ENCODE measurements at places on chromosomes 12 and 14. TPM values are rescaled to one million over a fixed set of nuclear protein-coding genes. Genes with fewer than 3 reads are reported as not detected.
A peak's percentile ranks its signal among the peaks of the same experiment; 100 is the strongest.

NYNRIN gene
- total RNA-seq = 129 TPM

CCDC196 gene
- total RNA-seq = not detected

TAS2R10 gene
- total RNA-seq = 1.7 TPM

BEST3 gene
- 0.14 TPM for total RNA-seq

IRAK3 gene
- total RNA-seq = 0.21 TPM

GPRC5A gene
- 152 TPM for total RNA-seq

KRT75 gene
- not detected for total RNA-seq

LRTM2 gene
- total RNA-seq = 0.95 TPM

PAPLN gene
- 0.99 TPM for total RNA-seq

HIGD1C gene
- total RNA-seq = not detected

GRCh38 chr12:126507231-126507630, 1442.0 kb downstream of the AACS start:
- H3K27me3 ChIP-seq = peaks cover 2% of the 10 kb centered on the region
- no peak overlapping the region for H3K4me3 ChIP-seq
- H3K36me3 ChIP-seq = no peaks in the 10 kb centered on the region
- peaks cover 4% of the 10 kb centered on the region for H3K4me1 ChIP-seq

- H3K4me1 ChIP-seq = peaks cover 9% of the 10 kb centered on the region
- H3K27me3 ChIP-seq = no peaks in the 10 kb centered on the region
- H3K27ac ChIP-seq = peak overlapping the region; percentile 51
- peak overlapping the region; percentile 27 for H3K4me3 ChIP-seq
- no peaks in the 10 kb centered on the region for H3K36me3 ChIP-seq
Observed at GRCh38 chr12:79452906-79453305, 237.9 kb downstream of the PAWR start.

GRCh38 chr12:100646896-100647295, 73.4 kb downstream of the GAS2L3 start:
- DNase-seq = no peak
- no peak overlapping the region for H3K4me3 ChIP-seq
- H3K36me3 ChIP-seq = no peaks in the 10 kb centered on the region
- no peaks in the 10 kb centered on the region for H3K4me1 ChIP-seq

GRCh38 chr12:131210506-131211339, 257.0 kb downstream of the ADGRD1 start:
- H3K27me3 ChIP-seq = peaks cover 7% of the 10 kb centered on the region
- no peaks in the 10 kb centered on the region for H3K4me1 ChIP-seq
- H3K4me3 ChIP-seq = no peak overlapping the region
- DNase-seq = peak; percentile 8
- no peak overlapping the region for H3K27ac ChIP-seq

GRCh38 chr12:42019746-42020145, 124.9 kb downstream of the GXYLT1 start:
- no peaks in the 10 kb centered on the region for H3K36me3 ChIP-seq
- H3K27me3 ChIP-seq = peaks cover 16% of the 10 kb centered on the region
- H3K4me1 ChIP-seq = peaks cover 6% of the 10 kb centered on the region
- H3K4me3 ChIP-seq = no peak overlapping the region
- H3K27ac ChIP-seq = no peak overlapping the region

DNA sequence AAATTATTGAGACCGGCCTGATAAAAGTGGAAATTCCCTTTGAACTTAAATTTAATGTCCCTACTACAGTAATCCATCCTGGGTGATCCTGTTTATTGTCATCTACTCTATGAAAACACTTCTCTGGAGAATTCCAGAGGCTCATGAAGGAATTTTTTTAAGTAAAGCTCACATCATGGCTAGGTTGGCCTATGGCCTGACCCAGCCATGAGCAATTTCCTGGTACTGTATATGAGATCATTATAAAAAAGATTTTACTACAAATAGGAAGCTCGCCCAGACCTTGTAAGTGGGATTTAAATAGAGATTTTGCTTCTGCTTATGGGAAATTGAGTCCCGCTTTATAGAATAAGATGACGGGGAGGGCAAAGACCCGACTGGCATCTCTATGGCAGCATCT, 215.5 kb downstream of the DPF3 start:
- H3K27me3 ChIP-seq = peaks cover 8% of the 10 kb centered on the region
- no peak overlapping the region for H3K4me3 ChIP-seq
- peaks cover 24% of the 10 kb centered on the region for H3K4me1 ChIP-seq
- no peak overlapping the region for H3K27ac ChIP-seq
- H3K36me3 ChIP-seq = no peaks in the 10 kb centered on the region

DNA sequence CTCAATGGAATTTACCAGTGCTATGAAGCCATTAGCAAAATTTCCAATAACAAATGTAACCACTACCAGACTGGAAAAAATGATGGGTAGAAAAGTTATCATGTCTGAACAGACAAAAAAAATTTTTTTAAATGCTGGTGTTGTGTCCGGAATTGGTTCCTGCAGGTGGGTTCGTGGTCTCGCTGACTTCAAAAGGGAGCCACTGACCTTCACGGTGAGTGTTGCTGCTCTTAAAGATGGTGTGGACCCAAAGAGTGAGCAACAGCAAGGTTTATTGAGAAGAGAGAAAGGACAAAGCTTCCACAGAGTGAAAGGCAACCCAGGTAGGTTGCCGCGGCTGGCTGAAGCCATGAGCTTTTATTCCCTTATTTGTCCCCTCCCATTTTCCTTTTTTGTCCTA, at the start of gene TAS2R43:
TAS2R43 (minus strand) TSS at position 186 of the 400 bp plus-strand sequence; CDS start at position 102, 84 bp downstream.
- H3K27ac ChIP-seq = no peak within 1 kb of the TSS
- no peak within 1 kb of the TSS for H3K4me3 ChIP-seq
- no peaks in the 10 kb centered on the region for H3K27me3 ChIP-seq
- peaks cover 16% of the 10 kb centered on the region for H3K36me3 ChIP-seq
- no peaks in the 10 kb centered on the region for H3K4me1 ChIP-seq

- peaks cover 21% of the 10 kb centered on the region for H3K36me3 ChIP-seq
- H3K4me3 ChIP-seq = no peak overlapping the region
- peaks cover 6% of the 10 kb centered on the region for H3K4me1 ChIP-seq
Observed at GRCh38 chr12:57389033-57389432, 41.8 kb downstream of the R3HDM2 start.

- H3K4me3 ChIP-seq = no peak overlapping the region
- H3K4me1 ChIP-seq = no peaks in the 10 kb centered on the region
- H3K27me3 ChIP-seq = no peaks in the 10 kb centered on the region
Observed at GRCh38 chr12:1384910-1385309, 209.5 kb downstream of the FBXL14 start.

DNA sequence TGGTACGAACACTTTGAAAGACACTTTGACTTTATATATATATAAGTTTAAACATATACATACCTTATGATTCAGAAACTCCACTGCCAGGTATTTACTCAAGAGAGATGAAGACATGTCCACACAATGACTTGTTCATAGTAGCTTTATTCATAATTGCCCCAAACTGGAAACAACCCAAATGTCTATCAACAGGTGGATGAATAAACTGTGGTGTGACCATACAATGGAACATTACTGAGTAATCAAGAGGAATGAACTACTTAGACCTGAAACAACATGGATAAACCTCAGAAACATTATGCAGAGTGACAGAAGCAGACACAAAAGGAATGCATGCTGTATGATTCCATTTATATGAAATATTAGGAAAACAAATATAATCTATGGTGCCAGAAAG, 71.1 kb downstream of the PPP1R36 start:
- no peak overlapping the region for H3K4me3 ChIP-seq
- no peak overlapping the region for H3K27ac ChIP-seq
- H3K36me3 ChIP-seq = no peaks in the 10 kb centered on the region
- no peak for DNase-seq
- no peaks in the 10 kb centered on the region for H3K27me3 ChIP-seq
- H3K4me1 ChIP-seq = peaks cover 10% of the 10 kb centered on the region

GRCh38 chr12:104427547-104427938, 29.2 kb upstream of the CHST11 start:
- H3K4me3 ChIP-seq = no peak overlapping the region
- no peak overlapping the region for H3K27ac ChIP-seq
- H3K4me1 ChIP-seq = no peaks in the 10 kb centered on the region
- DNase-seq = no peak

DNA sequence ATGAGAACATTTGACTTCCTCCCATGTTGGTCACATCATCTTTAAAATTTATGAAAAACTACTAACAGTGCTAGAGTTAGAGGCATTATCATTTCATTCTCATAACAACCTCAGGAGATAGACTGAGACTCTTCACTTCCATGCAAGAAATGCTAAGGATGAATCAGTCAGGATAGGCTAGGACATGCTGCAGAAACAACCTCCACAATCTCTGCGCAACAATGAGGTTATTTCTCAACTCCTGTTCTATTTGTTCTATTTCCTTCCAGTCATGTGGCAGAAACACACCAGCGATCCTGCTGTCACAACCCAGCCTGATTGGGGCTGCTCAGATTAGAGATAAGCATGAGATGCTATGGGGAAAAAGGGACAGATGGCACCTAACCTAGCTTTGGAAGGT, 49.0 kb upstream of the TMEM263 start:
- no peak overlapping the region for H3K27ac ChIP-seq
- H3K4me1 ChIP-seq = peaks cover 9% of the 10 kb centered on the region
- DNase-seq = no peak
- peaks cover 32% of the 10 kb centered on the region for H3K27me3 ChIP-seq
- no peak overlapping the region for H3K4me3 ChIP-seq
- H3K36me3 ChIP-seq = no peaks in the 10 kb centered on the region

- no peak overlapping the region for H3K4me3 ChIP-seq
- no peaks in the 10 kb centered on the region for H3K36me3 ChIP-seq
- H3K27me3 ChIP-seq = no peaks in the 10 kb centered on the region
- no peak overlapping the region for H3K27ac ChIP-seq
Observed at GRCh38 chr12:97944576-97944975, 482.0 kb downstream of the RMST start.

GRCh38 chr12:70806043-70806442, 114.5 kb downstream of the PTPRR start:
- no peak overlapping the region for H3K27ac ChIP-seq
- H3K4me3 ChIP-seq = no peak overlapping the region
- peaks cover 6% of the 10 kb centered on the region for H3K36me3 ChIP-seq
- no peak for DNase-seq

DNA sequence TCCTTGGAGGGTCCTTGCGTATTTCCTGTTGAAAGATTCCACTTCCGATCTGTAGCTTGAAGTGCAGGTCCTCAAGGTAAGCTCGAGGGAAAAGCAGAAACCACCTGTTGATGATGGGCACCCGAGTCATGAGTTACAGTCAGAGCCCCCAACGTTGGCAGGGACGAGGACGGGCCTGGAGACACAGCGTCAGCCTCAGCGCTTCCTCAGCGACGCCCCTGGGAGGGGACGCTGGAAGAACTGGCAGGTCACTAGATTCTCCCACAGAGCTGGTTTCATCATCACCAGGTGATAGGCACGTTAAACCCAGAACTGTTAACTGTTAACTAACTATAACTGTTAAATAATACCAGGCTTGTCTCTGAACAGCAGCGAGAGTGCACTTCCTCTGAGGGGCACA, 101.8 kb downstream of the TNFAIP2 start:
- no peak overlapping the region for H3K4me3 ChIP-seq
- no peaks in the 10 kb centered on the region for H3K36me3 ChIP-seq
- peak overlapping the region; percentile 48 for H3K27ac ChIP-seq
- DNase-seq = no peak
- peaks cover 27% of the 10 kb centered on the region for H3K27me3 ChIP-seq

- H3K27ac ChIP-seq = no peak overlapping the region
- H3K27me3 ChIP-seq = no peaks in the 10 kb centered on the region
- no peaks in the 10 kb centered on the region for H3K4me1 ChIP-seq
- no peak for DNase-seq
- H3K36me3 ChIP-seq = peaks cover 8% of the 10 kb centered on the region
Observed at GRCh38 chr12:48917857-48918537, 7.3 kb downstream of the FKBP11 start.

DNA sequence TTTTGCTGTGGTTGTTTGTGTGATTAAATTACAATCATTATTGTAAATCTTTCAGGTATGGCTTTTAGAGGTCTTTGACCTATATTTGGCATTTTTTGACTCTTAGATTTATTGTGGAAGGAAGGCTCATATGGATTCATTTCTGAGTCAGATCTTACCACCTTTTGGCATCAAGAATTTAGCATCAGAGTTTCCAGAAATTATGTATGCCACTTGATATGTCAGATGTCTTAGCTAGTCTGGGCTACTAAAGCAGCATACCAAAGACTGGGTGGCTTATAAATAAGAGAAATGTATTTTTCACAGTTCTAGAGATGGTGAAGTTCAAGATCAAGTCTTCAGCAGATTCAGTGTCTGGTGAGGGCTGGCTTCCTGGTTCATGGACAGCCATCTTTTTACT, 129.5 kb upstream of the PZP start:
- DNase-seq = no peak
- H3K4me3 ChIP-seq = no peak overlapping the region
- peaks cover 13% of the 10 kb centered on the region for H3K36me3 ChIP-seq
- no peaks in the 10 kb centered on the region for H3K27me3 ChIP-seq

DNA sequence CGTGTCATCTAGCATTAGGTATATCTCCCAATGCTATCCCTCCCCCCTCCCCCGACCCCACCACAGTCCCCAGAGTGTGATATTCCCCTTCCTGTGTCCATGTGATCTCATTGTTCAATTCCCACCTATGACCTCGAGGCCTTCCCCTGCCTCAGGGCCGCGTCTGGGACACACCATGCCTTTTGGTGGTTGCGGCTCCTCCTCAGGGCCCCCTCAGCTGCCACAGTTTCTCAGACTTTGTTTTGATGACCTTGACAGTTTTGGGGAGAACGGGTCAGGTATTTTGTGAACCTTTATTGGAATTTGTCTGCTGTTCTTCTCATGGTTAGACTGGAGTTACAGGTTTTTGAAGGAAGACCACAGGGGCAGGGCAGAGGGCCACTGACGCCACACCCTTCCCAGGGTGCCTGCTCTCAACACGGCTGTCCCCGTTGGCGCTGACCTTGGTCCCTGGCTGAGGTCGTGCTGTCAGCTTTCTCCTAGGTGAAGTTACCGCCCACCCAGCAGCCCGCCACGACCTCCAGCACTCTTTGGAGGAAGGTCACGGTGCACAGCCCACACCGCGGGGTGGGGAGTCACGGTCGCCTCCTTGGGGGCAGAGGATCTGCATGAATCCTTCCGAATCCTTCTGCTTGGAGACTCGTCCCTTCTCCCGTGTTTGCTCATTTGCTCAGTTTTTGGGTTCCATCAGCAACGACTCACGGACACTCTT, 130.5 kb downstream of the KIF26A start:
- no peak overlapping the region for H3K27ac ChIP-seq
- DNase-seq = peak; percentile 69

- no peak overlapping the region for H3K27ac ChIP-seq
- no peak for DNase-seq
- H3K4me1 ChIP-seq = no peaks in the 10 kb centered on the region
Observed at GRCh38 chr14:88488081-88488480, 66.7 kb downstream of the PTPN21 start.

GRCh38 chr14:70935135-70935534, 27.9 kb downstream of the PCNX1 start:
- peaks cover 10% of the 10 kb centered on the region for H3K4me1 ChIP-seq
- no peak overlapping the region for H3K27ac ChIP-seq

DNA sequence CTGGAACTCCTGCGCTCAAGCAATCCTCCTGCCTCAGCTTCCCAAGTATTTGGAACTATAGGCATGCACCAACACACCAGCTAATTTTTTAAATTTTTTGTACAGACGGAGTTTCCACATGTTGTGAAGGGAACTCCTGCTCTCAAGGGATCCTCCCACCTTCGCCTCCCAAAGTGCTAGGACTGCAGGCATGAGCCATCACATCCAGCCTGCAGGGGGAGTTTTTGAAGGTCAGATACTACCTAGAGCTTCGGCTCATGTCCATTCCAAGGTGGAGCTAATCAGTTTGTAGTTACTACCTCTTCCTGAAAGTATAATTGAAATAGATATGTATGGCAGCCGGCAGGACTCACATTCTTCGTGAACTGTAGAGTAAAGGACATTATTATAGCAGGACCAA, 3.7 kb upstream of the TAS2R19 start:
- H3K27ac ChIP-seq = no peak overlapping the region
- H3K4me1 ChIP-seq = no peaks in the 10 kb centered on the region
- H3K36me3 ChIP-seq = peaks cover 34% of the 10 kb centered on the region
- H3K4me3 ChIP-seq = no peak overlapping the region

Data from type B pancreatic cell (in vitro differentiated cells).